Activated CD4-positive, alpha-beta T cell treated with anti-CD3 and anti-CD28 coated beads for 1 hour (primary cell): ENCODE measurements at places on chromosomes 12 and 14.

- no peak for DNase-seq
These were observed 33.5 kb upstream of the CERS5 start for GRCh38 chr12:50200552-50201273.

- DNase-seq = no peak
These were observed 14.1 kb downstream of the ZNF219 start for GRCh38 chr14:21084396-21084795.

GRCh38 chr14:92675976-92676375 lies 72.5 kb downstream of the LGMN start:
- DNase-seq = no peak

DNA sequence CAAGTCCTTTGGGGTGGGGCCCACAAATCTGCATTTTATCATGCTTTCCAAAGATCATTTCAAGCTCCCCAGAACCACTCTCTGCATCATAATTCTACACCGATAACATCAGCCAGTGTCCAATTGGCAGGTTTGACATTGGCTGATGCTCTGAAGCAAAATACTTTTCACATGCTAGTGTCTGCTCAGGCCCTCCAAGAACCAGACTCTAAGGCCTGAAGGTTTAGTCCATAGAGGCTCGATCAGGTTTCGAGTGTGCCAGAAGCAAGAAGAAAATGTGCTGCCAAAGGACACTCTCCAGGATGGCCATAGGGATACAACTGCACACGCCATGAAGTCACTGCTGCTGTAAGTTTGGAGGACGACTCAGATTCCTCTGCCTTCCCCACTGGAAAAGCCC lies 280.3 kb downstream of the KSR2 start:
- DNase-seq = no peak

DNA sequence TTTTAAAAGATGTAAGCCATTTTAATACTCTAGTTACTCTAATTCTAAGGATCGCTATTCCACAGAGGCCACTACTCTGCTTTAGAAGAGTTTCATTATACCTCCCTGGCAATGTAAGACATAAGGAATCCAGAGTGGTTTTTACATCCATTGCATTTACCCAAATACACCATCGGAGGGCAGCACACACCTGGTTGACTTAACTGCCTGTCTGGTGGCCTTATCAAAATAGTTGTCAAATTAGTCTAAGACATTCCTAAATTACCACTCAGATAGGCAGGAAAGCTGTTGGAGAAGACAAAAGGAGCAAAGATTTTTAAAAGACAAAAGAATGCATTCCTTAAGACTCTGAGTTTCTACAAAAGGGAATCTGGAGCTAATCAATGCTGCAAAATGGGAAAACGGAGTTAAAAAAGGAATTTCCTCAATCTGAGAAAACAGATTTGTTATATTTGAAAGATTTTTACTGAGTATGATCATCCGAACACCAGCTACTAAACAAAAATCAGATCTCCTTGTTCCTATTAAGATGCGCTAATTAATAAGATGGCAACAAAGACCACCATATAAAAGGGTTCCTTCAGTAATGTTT lies 33.8 kb upstream of the FGD4 start:
- no peak for DNase-seq

GRCh38 chr12:116284396-116284795 lies 6.9 kb upstream of the MED13L start:
- no peak for DNase-seq

DNA sequence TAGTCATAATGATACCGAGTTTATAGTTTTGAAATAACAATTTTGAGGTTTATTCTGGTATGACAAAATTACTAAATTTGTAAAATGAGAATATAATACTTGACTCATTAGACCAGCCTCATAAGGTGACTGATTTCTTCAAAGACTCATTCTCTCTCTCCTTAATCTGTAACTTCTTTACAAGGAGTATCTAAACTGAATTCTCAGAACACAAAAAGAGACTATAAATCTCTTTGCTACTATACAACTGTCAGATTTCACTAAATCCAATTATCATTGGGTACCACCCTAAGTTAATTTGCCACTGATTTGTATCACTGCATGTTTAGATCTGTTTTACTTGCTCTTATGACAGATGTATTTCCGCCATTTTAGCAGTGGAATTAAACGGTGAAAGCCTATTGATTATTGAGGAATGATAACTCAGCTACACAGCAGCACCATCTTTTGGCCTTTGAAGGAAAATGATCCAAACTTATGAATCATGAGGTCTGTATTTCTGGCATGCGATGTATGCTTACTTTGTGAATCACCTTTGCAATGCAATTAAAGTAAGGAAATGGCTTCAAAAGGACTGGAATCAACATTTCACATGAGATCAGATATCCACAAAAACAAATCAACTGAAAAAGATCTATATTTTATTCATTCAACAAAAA lies 161.2 kb downstream of the RERGL start:
- no peak for DNase-seq

- peak; percentile 30 for DNase-seq
These were observed 154.4 kb downstream of the KCNK10 start for GRCh38 chr14:88168498-88169165.

- no peak for DNase-seq
These were observed 509.6 kb downstream of the VRK1 start for GRCh38 chr14:97306760-97307246.

DNA sequence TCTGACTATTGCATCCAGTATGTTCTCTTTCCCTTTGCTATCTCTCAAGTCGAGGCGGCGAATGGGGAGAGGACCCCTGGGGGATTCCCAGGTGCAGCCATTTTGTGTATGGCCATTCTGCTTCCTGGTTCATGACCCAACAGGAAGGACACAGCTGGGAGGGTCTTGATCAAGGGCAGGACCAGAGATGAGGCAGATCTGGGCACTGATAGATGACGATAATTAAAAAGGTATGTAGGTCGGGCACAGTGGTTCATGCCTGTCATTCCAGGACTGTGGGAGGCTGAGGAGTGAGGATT lies 73.9 kb downstream of the EID3 start:
- no peak for DNase-seq
